ENCODE measurements at places on chromosomes 13 and 19. TPM values are rescaled to one million over a fixed set of nuclear protein-coding genes. Genes with fewer than 3 reads are reported as not detected.

KLK8 gene
- not detected for polyA plus RNA-seq

- no peak for DNase-seq
These were observed 8.6 kb downstream of the IZUMO2 start for GRCh38 chr19:50154529-50154928.

DNA sequence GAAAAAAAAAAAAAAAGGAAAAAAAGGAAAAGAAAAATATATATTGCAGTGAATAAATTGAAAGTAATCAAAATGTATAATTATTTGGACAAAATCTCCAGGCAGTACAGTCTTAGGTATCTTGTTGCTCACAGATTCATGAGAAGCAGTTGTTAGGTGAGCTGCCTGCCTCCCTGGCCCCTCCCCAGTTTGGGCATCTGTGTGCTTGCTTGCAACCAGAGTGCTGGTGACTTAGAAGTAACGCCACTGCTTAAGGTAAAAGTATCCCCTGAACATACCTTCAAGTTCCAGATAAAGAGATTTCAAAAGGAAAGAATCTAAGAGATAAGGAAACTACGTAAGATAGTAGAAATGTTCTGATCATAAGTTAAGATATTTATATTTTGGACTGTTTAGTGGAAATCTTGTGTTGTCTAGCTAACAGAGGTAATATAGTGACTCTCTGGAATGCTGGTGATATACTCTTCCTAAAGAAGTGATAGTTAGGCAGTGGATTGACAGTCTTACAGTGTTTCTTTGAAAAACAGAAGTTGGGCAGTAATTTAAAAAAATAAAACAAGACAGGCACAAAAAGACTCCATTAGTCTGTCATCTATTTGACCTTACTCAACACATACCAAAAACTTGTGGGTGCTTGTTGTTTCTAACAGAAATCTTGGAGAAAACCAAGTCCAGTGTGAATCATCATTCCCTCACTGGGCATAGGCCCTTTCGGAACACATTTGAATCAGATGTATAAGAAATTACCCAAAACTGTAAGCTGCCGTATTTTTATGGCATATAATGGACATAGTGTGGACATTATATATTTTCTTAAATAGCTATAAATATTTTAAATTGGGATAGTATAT is 38.3 kb upstream of the KCTD4 start:
- no peak for DNase-seq

- no peak for DNase-seq
These were observed 28.3 kb downstream of the DEDD2 start for GRCh38 chr19:42189133-42189532.

- DNase-seq, result no peak
These were observed 7.9 kb downstream of the HPN start for GRCh38 chr19:35049456-35049855.

GRCh38 chr13:60491531-60491930 is 94.5 kb downstream of the TDRD3 start:
- DNase-seq, result no peak

- no peak for DNase-seq
These were observed 2.8 kb downstream of the S1PR5 start for GRCh38 chr19:10514211-10515145.

- DNase-seq, result no peak
These were observed 6.3 kb downstream of the SMIM24 start for GRCh38 chr19:3474010-3474409.

Measured in AG04450 (cell line).